ENCODE measurements at places on chromosomes 5 and 9.

DNA sequence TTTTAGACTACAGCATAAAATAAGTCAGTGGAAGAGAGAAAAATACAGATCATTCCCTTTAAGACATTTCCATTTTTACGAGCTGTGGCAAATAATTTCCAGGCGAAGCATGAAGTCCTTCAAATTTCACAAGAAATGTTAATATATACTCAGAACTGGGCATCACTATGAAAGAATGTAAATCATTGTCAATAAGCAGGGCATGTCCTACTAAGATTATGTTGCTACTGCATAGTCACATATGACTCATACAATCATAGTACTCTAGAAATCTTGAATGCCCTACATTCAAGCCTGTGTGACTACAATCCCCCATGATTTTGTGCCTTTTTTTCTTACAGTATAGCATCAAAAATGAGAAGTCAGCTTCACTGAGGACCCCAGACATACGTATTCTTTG lies 485.2 kb upstream of the FTMT start:
- DNase-seq, result no peak

DNA sequence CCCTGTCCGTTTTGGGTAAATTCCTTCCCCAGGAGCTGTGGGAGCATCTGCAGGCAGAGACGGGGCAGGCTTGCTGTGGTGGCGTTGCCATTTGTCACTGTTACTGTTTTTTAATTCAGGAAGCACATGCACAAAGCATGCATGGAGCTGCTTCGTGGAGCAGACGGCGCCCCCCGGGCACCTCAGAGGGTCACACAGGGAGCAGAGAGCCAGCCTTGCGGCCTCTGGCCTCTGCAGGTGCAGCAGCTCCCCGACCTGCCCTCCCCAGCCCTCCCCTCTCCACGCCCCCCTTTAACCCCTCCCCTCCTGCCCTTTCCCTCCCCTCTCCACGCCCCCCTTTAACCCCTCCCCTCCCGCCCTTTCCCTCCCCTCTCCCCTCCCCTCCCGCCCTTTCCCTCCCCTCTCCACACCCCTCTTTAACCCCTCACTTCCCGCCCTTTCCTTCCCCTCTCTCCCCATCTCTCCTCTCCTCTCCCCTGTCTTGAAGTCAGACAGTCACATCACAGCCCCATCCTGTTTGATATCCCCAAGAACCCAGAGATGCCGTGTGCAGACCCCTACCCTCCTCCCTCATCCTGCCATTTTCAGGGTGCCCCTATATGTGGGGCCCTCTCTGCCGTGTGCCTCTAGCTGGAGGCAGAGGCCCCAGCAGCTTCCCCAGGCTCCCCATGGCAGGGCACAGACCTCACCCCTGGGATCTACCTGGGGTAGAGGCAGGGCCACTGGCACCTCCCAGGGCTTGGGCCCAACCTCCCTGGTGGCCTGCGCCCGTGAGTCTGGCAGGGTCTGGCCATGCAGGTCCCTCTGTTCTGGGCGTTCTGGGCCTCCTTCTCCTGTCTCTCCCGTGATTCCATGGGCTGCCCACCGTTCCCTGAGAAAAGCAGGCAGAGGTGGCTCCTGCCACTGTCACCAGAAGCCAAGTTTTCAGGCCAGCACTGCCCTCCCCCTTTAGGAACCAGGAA lies 29.6 kb upstream of the UBAC1 start:
- DNase-seq, result no peak

DNA sequence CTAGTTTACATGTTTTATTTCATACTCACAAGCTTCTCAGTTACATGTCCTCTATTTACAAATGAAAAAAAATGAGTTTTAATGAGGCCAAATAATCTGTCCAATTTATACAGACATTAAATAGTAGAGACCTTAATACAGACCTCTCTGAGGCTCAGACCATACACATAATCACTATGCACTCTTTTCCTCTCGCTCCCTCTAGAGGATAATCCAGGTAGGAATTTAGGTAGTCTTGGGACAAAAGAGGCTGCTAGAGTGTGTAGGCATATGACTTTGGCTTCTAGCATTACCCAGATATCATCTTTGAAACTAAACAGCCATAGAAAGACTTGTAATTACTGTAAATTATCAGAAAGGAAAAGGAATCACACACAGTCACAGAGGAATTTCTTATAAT lies 444.7 kb downstream of the HINT1 start:
- DNase-seq, result no peak

DNA sequence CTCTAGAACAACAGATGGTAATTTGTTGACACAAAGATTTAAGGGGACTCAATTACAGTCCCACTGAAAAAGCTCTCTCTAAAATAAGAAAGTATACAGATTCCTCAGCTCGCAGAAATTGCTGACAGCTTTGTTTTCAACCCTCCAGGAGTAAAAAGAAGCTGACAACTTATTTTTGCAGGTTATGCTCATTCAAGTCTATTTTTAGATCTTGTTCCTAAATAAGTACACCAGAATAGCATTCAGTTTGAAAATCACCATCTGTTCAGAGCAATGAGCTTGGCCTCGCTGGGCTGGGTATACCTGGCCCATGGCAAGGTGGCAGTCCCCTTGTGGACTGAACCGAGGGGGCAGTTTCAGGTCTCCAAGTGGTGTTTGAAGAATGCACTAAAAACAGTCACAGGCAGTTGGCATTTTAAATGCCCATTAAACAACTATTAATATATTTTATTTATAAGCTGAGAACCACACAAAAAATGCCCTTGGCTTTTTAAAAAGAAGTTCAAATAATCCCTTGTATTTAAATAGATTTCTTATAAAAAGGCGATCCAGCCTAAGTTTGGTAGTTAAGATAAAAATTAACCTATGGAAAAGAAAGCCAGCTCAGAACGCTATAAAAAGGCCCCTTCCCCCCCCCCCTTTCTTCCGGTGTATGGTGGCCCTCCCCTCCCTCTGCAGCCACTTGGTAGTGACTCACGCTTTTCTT lies 169.2 kb downstream of the AUH start:
- no peak for DNase-seq

DNA sequence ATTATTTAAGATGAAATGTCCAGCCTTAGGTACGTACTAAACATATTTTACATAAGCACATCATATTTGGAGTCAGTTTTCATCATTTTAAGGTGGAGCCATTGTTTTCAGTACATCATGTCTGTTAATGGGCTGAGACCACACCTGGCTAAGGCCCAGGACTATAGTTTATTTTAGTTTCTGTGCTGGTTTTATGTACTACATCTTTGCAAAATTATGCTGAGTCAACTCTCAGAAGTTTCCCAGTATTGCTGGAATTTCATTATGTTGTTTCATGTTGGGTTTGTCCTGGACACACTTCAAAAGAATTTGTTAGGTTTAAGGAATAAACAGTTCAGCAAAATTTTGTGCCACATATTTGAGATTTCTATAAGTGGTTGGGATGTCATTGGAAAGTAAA lies 171.2 kb downstream of the CCDC171 start:
- DNase-seq, result no peak

- no peak for DNase-seq
These were observed 11.4 kb downstream of the SHB start for GRCh38 chr9:38057416-38058195.

DNA sequence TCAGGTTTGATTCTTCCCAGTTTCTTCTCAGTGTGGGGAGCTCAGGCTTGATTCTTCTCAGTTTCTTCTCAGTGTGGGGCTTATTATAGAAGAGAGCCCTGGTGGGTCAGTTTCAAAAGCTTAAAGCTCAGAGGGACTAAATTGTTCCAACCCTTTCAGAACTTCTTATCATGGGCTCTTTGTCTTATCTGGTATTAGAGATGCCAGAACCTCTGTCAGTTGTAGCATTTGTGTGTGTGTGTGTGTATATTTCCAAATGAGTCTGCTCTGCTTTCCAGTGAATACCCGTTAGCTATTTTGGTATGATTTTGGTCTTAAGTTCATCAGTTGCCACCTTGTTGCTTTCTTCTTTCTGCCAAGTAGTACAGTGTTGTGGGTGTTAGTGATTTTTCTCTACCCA lies 21.8 kb downstream of the TMEM38B start:
- no peak for DNase-seq

DNA sequence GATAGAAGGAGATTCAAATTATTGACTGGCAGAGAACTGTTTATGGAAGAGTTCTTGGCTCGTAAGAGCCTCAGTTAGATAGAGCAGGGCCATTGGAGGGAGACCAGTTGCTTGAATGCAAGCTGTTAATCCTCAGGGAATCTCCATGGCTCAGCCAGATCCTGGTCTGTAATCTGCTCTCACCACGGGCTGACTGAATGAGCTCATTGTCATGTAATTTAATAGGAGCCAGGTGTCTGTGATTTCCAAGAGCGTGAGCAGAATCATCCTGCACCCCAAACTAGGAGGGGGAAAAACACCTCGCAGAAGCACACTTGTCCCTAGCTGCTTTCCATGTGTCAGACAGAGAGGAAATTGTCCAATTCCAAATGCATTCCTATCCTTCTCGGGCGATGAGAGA lies 19.1 kb upstream of the KCNMB1 start:
- no peak for DNase-seq
